ENCODE measurements at places on chromosomes 3 and 15.

DNA sequence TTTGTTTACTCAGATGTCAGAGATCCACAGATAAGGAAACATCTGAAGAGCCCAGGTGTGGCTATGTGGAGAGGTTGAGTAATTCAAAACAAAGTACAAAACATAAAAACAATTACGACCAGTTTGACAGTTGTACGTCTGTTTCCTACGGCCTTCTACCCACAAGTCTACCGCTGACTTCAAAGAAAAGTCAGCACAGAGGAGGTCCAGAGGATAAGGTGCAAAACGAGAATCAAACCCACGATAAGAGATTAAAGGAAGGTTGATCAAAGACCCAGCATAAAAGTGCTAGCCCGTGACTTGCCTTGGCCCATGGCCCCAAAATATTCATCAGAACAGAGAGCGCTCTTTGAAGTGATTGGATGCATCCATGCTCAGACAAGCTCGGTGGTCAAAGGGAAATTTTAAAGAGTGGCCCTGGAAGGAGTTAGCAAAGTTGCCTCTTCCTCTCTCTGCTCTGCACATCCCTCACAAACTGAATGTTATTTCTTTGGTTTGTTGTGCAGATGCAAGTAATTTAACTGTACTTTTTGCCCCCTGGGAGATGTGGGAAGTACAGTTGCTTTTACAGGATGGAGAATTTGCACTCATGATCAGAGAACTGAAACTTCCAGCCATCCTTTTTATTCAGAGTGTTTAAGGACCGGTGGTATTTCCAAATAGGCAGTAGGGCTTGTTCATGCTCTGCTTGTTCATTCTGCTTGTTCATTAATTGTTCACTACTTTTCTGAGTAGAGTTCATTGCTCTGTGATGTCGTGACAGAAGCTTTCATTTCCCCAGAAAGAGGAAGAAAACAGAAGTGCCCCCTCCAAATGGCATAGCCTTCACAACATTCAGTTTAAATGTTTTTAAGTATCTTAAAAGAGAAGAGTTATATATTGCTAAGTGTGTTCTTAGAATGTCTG is 31.1 kb downstream of the MME start:
- DNase-seq = no peak

- no peak for DNase-seq
Observed at GRCh38 chr3:134068429-134068828, 38.7 kb upstream of the SLCO2A1 start.

DNA sequence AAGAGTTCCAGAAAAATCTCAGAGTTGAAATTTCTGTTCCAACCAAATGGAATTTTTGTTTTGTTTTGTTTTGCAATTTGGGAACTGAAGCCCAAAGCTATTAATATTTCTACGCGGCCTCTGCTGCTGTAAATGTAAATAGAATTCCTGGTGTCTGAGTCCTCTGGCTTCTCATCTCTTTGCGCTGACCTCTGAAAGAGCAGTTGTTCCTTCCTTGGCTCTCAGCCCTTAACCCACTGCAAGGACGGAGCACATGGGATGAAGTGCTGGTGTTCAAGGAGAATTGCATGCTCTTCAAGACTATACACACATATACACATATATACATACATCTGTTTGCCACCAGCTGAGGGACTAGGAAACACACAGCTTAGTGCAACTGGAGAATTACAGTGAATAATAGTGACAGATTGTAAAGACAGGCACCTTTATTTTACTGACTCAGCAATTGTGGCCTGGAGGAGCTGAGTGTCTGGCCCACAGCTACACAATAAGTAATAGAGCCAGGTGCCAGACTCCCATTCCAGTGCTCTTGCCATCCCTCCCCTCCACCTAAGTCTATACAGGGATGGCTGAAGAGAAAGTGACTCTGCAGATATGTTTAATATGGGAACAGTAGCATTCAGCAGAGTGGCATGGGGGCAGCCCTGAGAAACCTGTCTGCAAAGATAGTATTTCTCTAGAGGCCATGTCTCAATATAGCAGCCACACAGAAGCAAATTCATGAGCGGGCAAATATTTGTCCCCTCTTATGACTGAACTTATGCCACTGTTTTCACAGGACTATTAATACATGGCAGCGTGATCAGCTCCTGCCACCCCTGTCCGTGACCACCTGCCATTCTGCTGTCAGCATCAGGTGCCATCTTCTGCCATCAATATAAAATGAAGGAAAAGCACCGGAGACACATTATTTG is 42.3 kb downstream of the NEK10 start:
- no peak for DNase-seq

GRCh38 chr15:76208786-76209424 is 102.4 kb downstream of the ETFA start:
- peak; percentile 8 for DNase-seq

DNA sequence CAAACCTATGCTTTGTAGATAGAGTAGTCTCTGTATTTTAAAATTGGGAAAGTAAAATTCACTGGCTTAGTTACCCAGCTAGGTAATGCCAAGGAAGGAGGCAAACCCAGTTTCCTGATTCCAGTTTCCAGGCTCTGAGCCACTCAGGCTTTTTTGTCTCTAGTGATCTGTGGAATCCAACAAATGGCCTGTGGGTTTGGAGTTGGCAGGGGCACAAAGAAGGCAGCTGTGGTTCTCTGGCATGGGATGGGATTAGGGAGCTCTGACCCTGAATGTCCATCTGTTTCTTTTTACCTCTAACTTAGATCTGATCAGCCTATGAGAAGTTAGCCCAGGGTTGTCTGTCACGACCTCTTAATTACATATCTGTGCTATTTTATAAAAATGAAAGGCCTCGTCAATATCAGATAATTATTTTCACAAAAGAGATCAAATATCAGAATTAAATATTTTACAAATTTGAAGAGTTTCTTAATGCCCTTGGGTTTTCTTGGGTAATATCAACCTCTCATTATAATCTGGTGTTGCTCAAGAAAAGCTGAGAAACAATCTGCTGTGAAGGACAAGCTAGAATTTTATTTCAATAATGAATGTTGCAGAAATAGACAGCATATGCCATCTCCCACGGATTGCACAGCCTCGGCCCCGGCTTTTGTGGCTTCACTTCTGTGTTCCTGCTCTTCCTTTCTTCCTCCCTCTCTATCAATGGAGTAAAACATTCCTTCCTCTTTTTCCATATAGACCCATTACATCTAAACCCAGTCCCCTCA is 63.7 kb upstream of the DAZL start:
- no peak for DNase-seq

DNA sequence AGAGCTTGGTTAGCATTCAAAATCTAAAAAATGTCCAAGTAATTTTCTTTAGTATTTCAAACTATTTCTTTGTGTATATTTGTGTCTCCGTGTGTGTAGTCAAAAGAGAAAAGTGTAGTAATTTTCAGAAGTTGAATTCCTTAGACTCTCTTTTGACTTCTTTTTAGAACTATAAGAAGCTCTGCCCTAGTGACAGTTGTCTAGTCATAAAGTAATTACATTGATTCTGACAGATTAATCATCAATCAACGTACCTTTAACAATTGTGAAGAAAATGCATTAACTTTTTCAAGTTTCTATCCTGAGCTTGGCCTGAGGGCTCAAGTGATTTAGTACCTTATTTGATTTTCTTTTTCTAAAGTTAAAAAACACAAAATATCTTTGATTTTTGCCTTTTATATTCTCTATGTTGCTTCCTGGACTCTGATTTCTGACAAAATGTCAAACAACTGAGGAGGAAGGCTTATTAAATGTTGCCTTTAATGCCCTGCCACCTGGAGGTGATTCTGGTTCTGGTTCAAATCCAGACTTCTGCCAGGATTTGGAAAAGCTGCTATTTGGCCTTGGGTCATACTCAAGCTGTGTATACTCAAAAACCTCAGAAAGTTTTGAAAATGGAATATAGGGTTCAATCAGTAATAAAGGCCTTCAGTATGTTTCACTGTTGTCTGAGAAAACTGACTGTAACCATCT is 653.6 kb downstream of the NSUN3 start:
- DNase-seq = no peak

GRCh38 chr3:115927197-115927596 is 303.9 kb downstream of the GAP43 start:
- DNase-seq = no peak

GRCh38 chr15:28909958-28910500 is 24.3 kb downstream of the APBA2 start:
- no peak for DNase-seq

DNA sequence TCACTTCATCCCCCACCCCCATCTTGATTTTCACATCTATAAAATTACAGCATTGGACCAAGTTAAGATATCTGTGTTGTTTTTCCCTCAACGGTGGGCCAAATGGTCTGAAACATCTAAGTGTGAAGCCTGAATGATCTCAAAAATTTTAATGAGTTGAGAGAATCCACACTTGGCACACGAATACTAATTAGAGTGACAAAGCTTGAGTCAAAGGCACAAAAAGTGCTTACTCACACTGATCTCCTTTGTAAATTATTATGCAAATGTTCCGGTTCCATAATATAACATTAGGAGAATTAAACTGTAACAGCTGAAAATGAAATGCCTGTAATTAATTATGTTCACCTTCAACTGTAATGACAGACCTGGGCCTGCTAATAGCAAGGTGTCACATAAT is 33.6 kb downstream of the GPR176 start:
- no peak for DNase-seq

GRCh38 chr3:14547693-14548092 is 7.6 kb upstream of the GRIP2 start:
- DNase-seq = no peak

DNA sequence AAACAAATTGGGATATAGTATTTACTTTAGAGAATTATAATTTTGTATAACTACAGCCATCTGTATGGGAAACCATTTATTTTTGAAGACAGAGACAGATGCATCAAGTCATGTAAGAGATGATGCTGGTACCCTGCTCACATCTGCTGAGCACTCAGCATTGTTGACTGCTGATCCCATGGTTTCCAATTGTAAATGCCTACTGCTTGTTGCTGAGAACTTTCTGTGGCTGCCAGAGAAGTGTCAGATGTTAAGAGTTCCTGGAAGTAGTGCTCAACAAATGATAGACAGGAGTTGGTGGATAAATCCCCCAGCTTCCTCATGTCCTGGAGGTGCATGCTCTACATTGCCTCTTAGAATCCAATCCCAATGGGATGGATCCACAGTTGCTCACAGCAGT is 167.1 kb downstream of the OXSM start:
- DNase-seq = no peak

- no peak for DNase-seq
Observed at GRCh38 chr3:141306276-141306675, 62.0 kb upstream of the ZBTB38 start.

DNA sequence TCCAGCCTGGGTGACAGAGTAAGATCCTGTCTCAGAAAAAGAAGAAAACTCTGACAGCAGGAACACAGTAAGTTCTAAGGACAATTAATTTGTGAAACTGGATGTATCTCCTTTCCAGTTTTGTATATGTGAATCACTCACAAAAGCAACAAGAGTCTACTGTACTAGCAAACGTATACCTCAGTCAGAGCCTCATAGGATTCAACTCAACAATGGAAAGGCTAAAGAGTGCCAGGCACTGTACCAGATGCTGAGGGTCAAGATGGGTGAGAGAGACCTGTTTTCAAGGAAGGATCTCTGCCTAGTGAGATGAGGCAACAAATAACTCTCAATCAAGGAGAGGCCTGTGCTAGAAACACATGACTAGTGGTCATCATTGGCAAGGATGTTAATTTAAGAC is 14.9 kb downstream of the TBL1XR1 start:
- no peak for DNase-seq

DNA sequence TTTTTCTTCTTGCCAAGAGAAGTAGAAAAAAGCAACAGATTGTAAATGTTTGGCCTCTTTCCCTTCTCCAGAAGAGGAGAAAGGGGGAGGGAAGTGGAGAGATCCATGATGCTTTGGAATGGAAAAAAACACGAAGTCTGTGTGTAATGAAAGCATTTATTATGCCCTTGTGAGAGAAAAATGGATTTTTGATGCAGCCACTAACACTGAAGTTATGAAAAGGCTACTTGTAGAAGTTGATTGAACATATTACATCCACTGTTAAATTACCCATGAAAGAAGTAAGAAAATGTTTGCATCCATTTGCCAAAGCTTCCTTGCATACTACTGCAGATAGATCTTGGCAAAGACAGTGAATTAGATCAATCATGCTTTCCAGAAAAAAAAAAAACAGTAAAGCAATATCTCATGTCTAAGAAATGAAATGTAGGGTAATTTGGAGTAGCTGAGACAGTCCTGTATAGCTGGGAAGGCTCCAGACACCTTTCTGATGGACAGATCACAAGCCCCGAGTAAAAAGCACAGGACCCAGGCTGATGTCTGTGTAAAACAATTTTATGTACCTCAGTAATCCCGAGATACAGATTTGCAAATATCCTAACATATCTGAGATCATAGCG is 295.5 kb downstream of the PLOD2 start:
- DNase-seq = no peak

- DNase-seq = no peak
Observed at GRCh38 chr3:169116056-169116693, 547.3 kb downstream of the MECOM start.

DNA sequence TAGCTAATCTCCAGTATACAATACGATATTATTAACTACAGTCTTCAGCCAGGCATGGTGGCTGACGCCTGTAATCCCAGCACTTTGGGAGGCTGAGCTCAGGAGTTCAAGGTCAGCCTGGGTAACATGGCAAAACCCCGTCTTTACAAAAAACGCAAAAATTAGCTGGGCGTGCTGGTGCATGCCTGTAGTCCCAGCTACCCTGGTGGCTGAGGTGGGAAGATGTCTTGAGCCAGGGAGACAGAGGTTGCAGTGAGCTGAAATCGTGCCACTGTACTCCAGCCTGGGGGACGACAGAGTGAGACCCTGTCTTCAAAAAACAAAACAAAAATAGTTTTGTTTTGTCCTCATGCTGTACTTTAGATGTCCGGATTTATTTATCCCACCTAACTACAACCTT is 29.2 kb upstream of the SV2B start:
- DNase-seq = no peak

DNA sequence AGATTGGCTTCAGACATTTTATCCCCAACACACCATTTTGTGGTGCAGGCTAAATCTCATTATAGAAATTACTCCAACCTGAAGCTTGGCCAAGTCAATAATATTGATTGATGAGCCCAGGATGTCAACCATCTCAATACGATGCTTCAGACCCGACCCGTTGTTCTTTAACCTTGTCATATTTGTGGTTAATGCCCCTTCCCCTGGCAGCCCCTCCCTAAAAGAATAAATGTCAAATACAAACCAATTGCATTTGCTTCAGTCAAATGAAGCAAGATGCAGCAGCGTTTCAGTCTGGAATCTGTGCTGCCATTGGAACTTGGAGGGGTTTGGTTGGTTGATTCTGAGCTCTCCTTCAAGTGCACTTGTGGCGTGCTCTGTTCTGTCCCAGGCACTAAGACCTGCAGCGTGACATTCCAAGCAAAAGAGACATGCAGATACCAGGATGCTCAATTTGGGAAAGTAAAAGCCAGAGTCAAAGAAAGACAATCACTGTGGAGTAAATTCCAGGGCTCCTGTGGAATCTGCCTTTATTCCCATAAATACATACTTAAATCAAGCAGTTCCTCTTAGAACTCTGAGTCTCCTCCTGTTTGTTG is 23.8 kb upstream of the PSMD6 start:
- DNase-seq = no peak

GRCh38 chr15:31032961-31033371 is 41.5 kb upstream of the MTMR10 start:
- DNase-seq = no peak

- DNase-seq = peak; percentile 4
Observed at GRCh38 chr3:134654031-134654430, 3.2 kb upstream of the KY start.

All from GM20000 (cell line).